ENCODE measurements at places on chromosomes 7 and 10.

GRCh38 chr7:20188567-20188966, 28.6 kb downstream of the MACC1 start:
- no peak for DNase-seq

GRCh38 chr7:5218564-5219360, 28.7 kb downstream of the WIPI2 start:
- DNase-seq: no peak

- DNase-seq: no peak
Measured at GRCh38 chr7:127900732-127901685, 130.2 kb downstream of the LRRC4 start.

- DNase-seq: no peak
Measured at GRCh38 chr7:69199041-69199440, 399.2 kb upstream of the AUTS2 start.

DNA sequence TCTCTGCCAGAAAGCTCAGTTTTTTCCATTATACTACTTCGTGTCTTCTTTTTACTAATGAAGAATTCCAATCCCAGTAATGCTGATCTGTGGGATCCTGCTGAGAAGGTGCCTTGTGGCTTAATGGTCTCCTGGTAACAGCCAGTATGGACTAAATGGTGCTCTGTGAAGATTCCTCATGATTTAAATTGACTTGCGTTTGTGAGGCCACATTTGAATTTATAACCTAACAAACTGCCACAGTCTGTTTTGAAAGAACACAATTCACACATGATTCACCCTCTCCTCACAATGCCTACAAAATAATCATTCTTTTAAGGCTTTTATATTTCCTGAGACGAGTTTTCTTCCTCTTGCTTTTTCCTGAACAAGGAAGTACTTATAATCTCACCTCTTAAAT, 140.0 kb downstream of the MBL2 start:
- DNase-seq: no peak
